CD4-positive, alpha-beta T cell treated with Interferon alpha-2 for 1 hour (primary cell): ENCODE measurements at places on chromosomes 5 and 9.
A peak's percentile ranks its signal among the peaks of the same experiment; 100 is the strongest.

DNA sequence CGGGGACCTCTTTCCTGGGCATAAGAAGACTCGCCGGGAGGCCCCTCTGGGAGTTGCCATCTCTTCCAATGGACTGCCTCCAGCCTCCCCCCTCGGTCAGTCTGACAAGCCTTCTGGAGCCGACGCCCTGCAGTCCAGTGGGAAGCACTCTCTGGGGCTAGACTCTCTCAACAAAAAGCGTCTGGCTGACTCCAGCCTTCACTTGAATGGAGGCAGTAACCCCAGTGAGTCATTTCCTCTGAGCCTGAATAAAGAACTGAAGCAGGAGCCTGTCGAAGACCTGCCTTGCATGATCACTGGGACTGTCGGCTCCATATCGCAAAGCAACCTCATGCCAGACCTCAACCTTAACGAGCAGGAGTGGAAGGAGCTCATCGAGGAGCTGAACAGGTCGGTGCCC is 28.4 kb upstream of the LTC4S start:
- DNase-seq: no peak

- DNase-seq: no peak
Observed at GRCh38 chr9:80077059-80077458, 505.3 kb downstream of the TLE4 start.

GRCh38 chr9:88772575-88772974 is 218.7 kb upstream of the S1PR3 start:
- no peak for DNase-seq

DNA sequence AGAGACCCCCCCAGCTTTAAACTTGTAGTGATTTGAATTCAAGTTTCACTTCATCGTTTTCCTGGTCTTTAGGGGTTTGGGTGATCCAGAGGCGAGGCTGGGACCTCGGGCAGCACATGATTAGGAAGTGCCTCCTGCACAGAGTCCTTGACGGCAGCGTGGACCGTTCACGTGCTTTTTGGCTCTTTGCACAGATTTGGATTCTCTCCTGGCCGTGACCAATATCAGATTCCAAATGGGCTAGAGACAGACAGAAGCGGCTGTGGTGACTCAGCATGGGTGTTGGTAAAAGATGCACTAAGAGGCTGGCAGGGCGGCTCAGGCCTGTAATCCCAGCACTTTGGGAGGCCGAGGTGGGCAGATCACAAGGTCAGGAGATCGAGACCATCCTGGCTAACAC is 117.2 kb upstream of the CACNA1B start:
- no peak for DNase-seq

GRCh38 chr9:80156756-80157472 is 585.1 kb downstream of the TLE4 start:
- DNase-seq: no peak

GRCh38 chr5:96566833-96567587 is 95.2 kb upstream of the CAST start:
- no peak for DNase-seq

DNA sequence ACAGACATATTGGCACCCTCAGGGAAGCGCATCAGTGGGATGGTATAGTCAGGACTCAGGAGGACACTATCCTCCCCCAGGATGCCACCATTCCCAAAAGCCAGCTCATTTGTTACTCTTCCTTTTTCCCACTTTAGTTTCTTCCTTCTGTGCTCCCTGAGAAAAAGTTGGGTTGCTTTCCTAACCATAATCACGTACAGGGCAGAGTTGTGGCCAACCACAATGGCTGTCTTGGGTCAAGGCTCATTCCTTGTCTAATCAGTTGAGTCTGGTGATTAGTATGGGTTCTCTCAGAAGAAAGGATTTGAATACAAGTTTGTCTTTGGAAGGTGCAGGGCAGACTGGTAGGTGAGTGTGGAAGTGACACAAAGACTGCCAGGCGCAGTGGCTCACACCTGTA is 26.6 kb upstream of the ATP6V1G1 start:
- no peak for DNase-seq

DNA sequence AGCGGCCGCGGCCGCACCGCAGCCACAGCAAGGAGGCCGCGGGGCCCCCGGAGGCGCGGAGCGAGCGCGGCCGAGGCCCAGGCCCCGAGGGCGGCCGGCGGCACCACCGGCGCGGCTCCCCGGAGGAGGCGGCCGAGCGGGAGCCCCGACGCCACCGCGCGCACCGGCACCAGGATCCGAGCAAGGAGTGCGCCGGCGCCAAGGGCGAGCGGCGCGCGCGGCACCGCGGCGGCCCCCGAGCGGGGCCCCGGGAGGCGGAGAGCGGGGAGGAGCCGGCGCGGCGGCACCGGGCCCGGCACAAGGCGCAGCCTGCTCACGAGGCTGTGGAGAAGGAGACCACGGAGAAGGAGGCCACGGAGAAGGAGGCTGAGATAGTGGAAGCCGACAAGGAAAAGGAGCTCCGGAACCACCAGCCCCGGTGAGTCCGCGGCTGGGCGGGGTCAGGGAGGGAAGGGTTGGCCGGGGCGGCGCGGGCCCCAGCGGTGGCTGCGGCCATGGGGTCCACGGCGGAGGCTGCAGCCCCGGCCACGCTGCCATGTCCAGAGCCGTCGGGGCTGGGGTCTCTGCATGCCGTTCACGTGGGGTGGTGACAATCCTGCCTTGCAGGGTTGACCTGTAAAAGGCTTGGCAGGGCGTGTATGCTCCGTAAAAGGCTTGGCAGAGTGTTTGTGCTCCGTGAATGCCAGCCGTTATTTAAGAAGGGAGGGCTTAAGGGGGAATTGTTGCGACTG is 146.0 kb downstream of the CACNA1B start:
- no peak for DNase-seq

DNA sequence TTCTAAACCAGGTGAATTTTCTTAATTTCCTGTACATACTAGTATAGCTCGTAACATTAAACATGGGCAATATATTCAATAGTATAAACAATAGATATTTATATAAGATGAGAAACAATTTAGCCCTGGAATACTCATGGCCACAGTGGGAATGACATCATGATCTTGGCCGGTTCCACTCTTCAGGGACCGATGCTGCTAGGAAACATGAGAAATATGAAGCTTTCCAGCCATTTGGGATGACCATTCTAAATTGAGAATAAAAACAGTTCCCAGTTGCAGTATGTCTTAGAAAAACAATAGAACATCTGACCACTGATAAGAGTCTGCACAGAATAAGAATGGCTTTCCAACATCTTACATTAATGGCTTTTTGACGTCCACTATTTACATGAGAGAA is 33.3 kb upstream of the SLCO6A1 start:
- DNase-seq: no peak

DNA sequence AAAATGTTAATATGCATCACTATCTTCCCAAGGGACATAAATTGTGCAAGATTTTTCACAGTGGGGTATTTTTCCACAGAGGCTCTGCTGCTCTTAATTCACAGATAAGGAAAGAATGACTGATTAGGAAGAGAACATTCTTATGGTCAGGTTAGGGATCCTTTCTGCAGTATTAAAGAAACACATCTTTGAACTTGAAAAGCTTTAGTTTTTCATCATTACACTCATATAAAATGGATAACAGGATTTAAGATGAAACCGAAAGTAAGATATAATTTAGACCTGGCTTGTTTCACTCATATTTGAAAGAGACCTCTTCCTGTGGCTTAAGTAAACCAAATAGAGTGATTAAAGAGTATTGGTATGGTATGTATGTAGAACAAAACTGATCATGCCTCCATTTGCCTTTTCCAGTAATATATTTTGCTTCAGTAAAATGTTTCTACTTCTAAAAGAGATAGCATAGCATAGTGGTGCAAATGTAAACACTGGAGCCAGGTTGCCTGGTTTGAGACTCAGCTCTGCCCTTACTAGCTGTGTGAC is 160.0 kb downstream of the PRR16 start:
- DNase-seq: no peak

- DNase-seq: no peak
Observed at GRCh38 chr9:129416821-129417539, 203.9 kb downstream of the C9orf50 start.

- peak; percentile 38 for DNase-seq
Observed at GRCh38 chr5:172775326-172776234, 4.6 kb upstream of the DUSP1 start.

- no peak for DNase-seq
Observed at GRCh38 chr5:127812570-127812969, 109.4 kb downstream of the CCDC192 start.

- no peak for DNase-seq
Observed at GRCh38 chr9:123355761-123356431, at the start of gene CRB2. CRB2 (plus strand) TSS chr9:123356197; CDS start chr9:123356261, 64 bp downstream.

- DNase-seq: no peak
Observed at GRCh38 chr9:94110821-94111252, 26.6 kb downstream of the PTPDC1 start.

DNA sequence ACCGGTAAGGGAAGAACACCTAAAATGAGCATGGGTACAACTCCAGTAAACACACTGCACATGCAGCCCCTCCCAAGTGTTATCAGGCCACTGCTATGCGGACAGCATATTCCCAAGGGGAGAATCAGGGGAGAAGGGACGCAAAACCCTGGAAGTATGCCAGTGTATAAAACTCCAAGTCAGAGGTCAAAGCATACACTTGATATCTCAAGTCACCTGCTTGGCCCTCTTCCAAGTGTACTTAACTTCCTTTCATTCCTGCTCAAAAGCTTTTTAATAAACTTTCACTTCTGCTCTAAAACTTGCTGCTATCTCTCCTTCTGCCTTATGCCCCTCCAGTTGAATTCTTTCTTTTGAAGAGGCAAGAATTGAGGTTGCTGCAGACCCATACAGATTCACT is 408.1 kb downstream of the HTR1A start:
- no peak for DNase-seq

DNA sequence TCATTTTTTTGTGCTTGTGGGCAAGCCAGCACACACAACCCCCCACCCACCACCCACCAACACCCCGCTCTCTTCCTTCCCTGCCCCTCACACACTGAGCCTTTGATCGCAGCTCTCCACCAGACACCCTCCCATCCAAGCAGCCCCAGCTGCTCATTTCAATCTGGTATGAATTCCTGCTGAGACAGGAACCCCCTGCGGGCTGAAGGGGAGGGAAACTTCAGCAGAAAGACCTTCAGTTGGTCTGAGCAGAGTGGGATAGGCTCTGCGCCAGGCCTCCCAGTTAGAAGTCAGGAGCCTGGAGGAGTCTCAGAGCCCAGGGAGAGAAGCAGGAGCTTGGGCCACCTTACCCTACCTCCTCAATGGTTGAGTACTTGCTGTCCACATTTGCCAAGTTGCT is 7.2 kb downstream of the PCDHGC5 start:
- DNase-seq: no peak

DNA sequence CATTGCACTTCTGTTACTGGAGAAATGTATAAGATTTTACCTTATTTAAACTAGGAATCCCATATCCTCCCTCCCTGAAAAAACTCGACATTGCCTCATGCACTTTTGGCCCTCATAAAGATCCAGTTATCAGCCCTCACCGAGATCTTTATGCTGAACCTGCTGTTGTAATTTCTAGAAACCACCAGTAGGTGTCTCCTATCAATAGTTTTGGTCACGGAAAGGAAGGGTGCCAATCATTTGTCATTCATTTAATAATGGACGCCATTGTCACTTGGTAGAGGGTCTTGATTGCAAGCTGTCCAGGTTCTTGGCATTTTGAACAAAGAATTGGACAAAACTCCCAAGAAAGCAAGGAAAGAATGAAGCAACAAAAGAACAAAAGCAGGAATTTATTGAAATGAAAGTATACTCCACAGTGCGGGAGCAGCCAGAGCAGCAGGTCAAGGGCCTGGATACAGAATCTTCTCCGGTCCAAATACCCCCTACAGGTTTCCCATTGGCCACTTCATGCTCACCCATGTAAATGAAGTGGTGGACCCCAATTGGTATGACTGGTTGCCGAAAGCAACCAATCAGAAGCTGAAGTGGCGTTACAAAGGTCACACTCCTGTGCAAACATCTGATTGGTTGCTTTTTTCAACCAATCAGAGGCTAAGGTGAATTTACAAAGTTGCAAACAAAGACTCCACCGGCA is 524.3 kb downstream of the PSAT1 start:
- DNase-seq: no peak

GRCh38 chr9:68978066-68978465 is 35.8 kb downstream of the PRKACG start:
- DNase-seq: peak; percentile 30

DNA sequence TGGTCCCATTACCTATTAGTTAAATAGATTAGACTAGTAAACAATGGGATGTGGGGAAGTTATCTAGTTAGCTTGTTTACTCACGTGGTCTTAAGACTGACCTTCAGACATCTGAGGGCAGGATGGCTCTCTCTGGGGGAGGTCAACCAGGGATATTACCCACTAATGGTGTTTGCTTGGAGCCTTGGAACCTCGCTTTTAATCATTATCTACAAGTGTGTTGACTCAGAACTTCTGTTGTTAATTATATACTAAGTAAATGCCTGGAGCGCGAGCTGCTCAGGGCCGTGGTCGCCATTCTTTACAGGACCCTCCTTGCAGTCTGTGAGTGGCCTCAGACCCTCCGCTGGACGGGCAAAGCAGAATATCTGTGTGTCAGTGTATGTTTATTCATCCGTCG is 48.5 kb upstream of the ZNF354A start:
- no peak for DNase-seq

GRCh38 chr9:101270302-101270701 is 114.5 kb downstream of the BAAT start:
- DNase-seq: no peak

GRCh38 chr9:84756731-84757130 is 87.2 kb downstream of the NTRK2 start:
- DNase-seq: no peak

DNA sequence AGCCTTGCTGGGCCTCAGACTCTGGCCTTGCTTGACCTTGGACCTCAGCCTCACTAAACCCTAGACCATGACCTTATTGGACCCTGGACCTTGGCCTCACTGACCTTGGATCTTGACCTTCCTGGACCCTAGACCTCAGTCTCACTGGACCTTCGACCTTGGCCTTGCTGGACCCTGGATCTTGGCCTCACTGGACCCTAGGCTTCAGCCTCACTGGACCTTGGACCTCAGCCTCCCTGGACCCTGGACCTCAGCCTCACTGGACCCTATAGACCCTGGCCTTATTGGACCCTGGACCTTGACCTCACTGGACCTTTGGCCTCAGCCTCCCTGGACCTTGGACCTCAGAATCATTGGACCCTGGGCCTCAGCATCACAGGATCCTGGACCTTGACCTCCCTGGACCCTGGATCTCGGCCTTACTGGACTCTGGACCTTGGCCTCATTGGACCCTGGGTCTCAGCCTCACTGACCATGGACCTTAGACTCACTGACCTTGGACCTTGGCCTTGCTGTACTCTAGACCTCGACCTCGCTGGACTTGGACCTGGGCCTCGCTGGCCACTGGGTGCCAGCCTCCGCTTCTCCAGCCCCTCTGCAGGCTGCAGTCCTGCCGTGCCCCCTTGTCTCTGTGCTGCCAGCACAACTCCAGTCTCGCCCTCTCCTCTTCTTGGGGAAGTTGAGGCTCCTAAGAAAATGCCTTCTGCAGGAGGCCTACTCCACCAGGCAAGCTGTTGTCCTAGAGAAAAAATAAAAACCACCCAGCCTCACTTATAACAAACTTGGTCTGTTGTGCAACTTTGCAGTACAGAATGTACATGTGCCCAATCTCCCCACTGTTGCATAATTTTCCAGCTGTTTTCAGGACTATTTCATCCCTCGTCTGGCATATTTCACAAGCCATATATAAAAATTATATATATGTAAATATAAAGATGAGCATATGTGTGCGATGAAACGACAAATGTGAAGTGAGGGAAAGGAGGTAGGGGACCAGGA is 11.0 kb upstream of the ADAMTS2 start:
- no peak for DNase-seq

GRCh38 chr9:98539954-98540353 is 168.8 kb downstream of the GABBR2 start:
- DNase-seq: no peak
